ENCODE measurements at places on chromosomes 4 and X.

GRCh38 chrX:30943984-30944383, 54.9 kb upstream of the TAB3 start:
- DNase-seq: no peak

DNA sequence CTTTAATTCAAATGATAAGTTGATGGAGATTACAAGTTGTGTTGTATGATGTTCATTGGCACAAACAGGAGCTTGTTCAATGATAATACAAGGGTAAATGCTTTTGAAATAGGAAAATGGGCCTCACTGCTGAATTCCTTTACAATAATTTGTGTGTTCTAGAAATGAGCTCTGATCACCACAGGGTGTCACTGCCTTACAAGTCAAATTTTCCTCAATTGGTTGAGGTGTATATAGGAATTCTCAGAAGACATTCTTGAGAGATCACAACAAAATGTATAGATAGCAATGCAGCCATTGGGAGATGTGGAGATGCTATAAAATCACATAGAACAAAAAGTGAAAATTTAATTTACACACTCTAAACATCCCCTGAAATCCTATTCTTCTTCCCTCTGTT, 49.6 kb downstream of the KLF8 start:
- DNase-seq: no peak

DNA sequence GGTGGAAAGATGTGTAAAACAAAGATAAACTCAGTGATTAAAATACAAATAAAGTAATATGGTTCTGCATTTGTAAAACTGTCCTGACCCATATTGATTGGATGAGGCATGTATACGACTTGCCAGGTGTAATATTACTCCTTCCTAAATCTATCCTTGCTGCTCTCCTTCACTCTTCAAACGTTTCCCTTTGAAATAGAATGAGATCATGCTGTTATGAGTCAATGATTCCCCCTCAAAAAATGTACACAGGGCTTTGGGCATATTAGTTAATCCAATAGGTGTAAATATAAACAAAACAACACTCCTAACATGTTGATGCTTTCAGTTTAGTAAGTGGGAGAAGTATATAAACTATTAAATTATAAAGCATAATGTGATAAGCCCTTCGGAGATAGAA, 117.4 kb upstream of the GPM6A start:
- DNase-seq: no peak

DNA sequence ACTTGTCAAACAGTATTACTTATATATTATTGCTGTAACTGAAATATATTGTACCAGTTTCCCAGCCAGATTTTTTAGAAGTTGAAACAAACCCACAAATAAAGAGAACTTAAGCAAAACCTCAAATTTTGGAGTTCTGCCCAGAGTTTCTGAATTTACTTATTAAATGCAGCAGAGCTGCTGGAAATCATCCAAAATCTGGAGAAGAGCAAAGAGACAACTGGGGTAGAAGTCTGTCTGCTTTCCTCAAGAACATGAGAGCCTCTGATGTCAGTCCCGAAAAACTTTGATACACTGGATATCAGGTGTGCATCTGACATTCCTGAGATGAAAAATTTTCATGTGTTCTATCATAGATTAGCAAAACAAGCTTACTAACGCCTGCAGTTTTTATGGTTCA, 325.9 kb downstream of the NR3C2 start:
- peak; percentile 96 for DNase-seq

- DNase-seq: no peak
Observed at GRCh38 chrX:85024044-85024443, 20.4 kb downstream of the APOOL start.

All from skin of body (tissue), 3 donors.